Stimulated activated naive CD8-positive, alpha-beta T cell treated with anti-CD3 and anti-CD28 coated beads, Interleukin-15, Interleukin-2, amounts not matched to agents 100 U/mL and 50 U/mL, for 24 hours (primary cell): ENCODE measurements at places on chromosomes 3 and 15.

GRCh38 chr3:125332504-125332903, 42.6 kb downstream of the ZNF148 start:
- no peak for DNase-seq

DNA sequence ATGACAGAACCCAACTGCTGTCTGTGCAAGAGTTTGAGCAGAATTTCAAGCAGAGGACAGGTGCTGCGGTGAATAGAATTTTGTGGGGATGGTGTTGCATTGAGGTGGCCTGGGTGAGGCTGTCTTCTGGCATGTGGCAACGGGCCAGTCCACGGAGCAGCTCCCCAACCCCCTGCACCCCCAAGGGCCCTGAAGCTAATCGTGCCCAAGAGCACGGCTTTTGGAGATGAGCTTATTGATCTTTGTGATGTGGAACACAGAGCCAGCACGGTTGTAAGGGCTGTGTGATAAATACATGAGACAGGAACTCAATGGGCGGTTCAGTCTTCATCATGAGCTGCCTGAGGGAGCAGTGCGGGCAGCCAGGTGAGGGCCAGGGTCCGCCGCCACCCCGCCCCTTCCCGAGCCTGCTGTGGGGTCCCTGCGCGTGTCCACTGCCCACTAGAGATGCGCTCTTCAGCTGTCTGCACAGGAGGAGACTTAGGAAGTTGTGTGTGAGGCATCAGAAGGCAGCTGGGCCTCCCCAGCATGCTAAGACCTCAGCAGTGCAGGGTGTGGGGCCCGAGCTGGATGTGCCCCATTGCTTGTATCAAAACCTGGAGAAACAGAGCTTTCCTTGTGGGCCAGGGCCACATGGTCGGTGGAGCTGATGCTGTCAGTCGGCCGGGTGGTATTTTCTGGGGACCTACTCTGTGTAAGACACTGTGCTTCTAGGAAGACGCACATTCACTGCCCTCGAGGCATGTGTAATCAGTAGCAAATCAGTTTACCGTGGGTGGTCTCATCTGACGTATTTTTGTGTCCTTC, 90.5 kb downstream of the CHRNA7 start:
- DNase-seq = no peak

DNA sequence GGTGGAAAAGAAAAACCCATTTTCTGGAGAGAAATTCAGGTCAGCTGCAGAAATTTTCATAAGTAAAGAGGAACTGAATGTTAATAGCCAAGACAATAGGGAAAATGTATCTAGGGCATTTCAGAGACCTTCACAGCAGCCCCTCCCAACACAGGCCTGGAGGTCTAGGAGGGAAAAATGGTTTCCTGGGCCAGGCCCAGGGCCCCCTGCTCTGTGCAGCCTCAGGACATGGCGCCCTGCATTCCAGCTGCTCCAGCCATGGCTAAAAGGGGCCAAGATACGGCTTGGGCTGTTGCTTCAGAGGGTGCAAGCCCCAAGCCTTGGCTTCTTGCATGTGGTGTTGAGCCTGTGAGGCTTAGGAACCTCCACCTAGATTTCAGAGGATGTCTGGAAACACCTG, 92.2 kb downstream of the C3orf70 start:
- DNase-seq = no peak

DNA sequence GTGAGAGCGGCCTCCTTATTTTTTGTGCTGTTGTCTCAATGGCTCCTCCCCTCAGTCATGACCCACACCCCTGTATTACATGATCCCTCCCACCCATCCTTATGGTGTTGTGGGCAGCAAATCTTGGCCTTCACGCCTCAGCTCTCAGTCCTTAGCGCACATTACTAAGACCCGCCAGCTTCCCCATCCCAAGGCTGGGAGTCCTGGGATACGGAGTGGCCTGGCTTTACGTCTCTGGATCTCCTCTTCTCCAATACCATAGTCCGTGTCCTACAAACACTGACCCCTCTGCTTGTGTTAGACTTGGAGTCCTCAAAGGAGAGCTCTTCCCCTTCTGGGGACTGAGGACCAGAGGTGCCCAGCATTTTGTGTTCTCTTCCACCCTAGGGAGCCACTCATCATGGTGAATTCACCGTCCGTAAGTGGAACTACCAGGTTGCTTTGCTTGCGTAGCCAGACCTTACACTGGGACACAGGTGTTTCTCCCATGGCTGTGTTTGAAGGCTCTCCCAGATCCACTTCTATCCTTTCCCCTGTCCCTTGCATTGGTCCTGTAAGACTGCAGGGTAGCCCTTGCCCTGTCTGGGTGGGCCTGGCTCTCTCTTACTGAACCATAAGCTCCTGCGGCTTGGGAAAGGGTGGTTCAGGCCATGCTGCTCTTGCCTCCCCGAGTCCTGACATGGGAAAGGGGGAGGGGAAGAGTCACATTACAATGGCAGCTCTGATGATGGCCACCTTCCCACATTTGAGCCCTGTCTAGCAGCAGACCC, 13.6 kb downstream of the GRM2 start:
- no peak for DNase-seq

DNA sequence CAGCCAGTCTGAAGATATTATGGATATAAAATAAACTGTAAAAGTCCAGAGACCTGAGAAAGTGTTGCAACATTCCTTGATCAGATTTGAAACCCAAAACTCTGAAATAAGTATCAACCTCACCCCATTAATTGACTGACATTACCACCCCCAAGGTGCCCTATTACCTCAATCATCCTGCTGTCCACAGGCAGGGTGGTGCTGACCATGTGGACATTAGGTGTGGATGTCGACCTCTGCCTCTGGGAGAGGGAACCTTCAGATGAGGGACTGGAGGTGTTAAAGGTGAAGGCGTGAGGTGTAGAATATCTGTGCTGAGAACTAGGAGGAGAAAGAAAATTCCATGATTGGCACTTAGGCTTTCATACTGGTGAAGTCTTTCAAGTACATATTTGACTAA, 47.1 kb downstream of the MKRN2 start:
- DNase-seq = no peak

GRCh38 chr3:107705046-107705445, 182.3 kb downstream of the BBX start:
- no peak for DNase-seq

DNA sequence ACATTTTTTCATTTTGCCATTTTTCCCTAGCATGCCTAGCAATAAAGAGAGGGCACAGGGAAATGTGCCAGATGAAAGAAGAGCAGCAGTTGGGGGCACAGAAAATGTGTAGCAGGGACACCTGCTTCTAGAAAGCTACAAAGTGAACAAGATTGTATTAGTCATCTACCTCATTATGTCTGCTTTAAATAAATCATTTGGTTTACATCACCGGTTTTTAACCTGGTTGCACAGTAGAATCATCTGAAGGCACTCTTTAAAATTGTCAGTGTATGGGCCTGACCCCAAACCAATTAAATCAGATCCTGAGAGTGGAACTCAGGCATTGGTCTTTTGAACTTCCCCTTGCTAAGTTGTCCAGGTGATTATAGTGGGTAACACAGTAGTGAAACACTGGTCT, 73.8 kb downstream of the ZBBX start:
- DNase-seq = no peak

- DNase-seq = peak; percentile 34
These were observed 74.7 kb downstream of the RASA2 start for GRCh38 chr3:141561426-141562034.

DNA sequence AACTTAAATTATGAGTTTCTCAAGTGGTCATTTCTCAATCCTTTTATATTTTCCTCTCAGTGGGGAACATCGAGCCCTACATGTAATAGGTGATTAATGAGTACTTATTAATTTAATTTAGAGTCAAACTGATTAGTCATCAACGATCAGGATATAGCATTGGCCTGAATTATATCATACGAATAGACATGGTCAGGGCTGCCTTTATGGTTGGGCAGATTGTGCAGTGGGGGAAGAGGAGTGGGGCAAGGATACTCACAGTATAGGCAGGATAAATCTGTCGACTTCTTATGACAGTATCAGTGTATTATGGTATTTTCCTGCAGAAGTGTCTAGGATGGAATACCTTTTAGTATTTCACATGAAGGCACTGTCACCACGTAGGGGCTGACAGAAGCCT, 27.0 kb downstream of the C2CD4A start:
- no peak for DNase-seq

DNA sequence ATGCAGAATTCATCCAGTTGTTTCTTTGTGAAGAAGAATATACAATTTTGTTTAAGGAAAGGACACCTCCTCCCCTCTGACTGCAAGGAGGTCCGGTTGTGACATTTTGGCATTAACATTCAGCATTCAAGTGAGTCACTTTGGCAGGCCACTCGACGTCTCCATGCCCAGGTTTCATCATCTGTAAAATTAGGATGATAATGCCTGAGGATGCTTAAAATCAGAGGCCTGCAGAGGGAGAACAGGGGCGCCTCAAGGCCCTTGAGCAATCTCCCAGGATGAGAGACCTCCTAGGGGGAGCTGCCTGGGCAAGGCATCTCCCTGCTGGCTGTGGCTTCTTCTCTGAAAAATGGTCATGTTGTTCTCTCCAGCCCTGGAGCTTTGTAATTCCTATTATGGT, 236.0 kb downstream of the CACNA2D3 start:
- DNase-seq = no peak

- DNase-seq = no peak
These were observed 45.8 kb upstream of the FSIP1 start for GRCh38 chr15:39828374-39828931.

GRCh38 chr15:25830844-25831451, 32.2 kb downstream of the ATP10A start:
- DNase-seq = no peak

- DNase-seq = no peak
These were observed 31.4 kb upstream of the ABHD5 start for GRCh38 chr3:43659250-43659880.

GRCh38 chr3:14792691-14793121, 26.1 kb upstream of the FGD5 start:
- DNase-seq = no peak

- no peak for DNase-seq
These were observed 25.0 kb upstream of the C3orf52 start for GRCh38 chr3:112061152-112061551.

DNA sequence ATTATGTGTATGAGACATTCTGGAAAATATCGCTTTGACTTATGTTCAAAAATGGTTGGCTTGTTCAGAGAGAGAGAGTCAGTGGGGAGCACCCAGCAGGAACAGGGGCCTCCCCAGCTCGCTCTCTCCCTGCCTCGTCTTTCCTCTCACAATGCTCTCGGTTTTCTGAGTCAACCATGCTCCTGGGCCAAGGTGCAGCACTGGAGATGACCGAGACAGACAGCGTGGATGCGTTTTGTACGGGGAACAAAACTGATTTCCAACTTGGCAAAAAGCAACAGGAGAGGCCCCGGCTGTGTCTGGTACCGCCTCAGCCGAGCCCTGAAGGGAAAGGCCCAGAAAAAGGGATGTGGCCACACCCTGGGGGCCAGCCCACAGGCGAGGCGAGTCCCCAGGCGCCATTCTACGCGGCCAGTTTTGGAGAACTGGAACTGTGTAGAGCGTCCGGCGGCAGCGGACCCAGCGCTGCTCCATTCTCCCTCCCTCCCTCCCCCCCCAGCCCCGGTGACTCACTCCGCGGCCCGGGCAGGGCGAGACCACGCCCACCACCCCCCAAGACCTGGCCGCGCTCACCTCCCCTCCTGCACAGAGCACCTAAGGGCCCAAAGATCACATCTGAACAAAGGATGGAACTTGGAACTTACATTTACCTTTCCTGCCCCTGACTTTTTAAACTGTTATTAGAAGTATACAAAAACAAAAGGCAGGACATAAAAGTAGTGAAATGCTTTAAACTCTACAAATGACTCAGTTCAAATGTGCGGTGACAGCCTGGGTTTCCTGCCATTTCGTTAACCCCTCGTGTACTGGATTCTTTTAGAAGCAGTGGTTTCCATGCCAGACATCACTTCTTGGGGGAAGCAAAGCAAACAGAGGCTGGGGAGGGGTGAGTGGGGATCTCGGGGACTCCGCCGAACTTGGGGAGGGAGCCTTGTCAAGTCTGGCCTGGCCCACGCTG, 12.7 kb downstream of the ATP10A start:
- peak; percentile 76 for DNase-seq

DNA sequence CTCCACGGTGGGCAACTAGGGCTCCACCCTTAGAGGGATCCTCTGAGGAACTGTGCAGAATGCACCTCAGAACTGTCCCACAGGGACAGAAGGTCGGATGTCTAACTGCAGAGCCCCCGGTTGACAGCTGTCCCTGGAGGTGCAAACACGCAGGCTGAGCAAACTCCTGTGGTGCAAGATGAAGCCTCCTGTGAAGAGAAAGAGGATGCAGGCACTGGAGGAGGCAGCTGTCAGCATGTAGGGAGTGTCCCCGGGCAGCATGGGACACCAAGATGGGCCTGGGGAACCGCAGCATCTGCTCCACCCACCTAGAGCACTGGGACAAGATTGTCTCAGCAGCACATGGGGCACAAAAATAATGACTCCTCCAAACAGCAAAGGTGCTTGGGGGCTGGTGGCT, 258.9 kb downstream of the ABHD5 start:
- DNase-seq = no peak

- no peak for DNase-seq
These were observed 49.6 kb downstream of the SHQ1 start for GRCh38 chr3:72798552-72799195.

DNA sequence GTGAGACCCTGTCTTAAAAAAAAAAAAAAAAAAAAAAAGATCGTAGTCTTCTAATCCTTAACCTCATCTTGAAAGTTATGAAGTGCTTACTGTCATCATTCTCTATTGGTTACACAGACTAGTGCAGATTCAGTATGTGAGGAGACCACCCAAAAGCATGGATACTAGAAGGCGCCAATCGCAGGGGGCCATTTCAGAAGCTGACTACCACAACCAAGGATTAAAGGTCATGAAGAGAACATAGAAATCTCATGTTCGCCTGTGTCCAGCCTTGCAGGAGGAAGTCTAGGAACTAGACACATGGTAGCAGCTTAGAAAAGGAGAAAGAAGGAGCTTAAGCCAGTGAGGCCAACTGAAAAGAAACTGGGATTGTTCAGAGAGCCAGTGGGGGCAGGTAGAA, 207.8 kb downstream of the THSD4 start:
- DNase-seq = no peak

- DNase-seq = no peak
These were observed 267.7 kb downstream of the PTPRG start for GRCh38 chr3:61828880-61829721.

GRCh38 chr3:101156787-101157345, 163.5 kb downstream of the IMPG2 start:
- DNase-seq = no peak

DNA sequence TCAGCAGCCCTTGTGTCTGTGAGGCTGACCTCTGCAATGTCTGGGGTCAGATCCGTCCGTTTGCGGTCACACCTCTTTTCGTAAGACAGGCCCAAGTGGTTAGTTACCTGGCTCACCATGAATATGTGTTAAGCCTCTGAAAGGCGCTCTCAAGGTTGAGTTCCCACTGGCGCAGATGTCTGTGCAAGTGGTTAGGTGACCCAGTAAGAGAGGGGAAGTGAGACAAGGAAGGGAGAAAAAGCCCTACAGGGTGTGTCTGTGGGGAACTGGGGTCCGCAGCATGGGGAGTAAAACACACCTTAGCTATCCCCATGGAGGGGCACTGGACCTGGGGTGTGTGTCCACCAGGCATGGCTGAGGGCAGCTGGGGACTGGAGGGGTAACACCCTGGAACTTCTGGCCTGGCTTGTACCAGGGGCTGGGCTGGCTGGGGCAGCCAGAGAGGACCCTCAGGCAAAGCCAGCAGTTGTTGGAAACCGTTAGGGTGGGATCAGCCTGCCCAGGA, 391.6 kb upstream of the PROK2 start:
- DNase-seq = no peak

- no peak for DNase-seq
These were observed 29.8 kb downstream of the FBXL22 start for GRCh38 chr15:63626955-63627354.

- no peak for DNase-seq
These were observed 167.5 kb downstream of the GOLGA6L4 start for GRCh38 chr15:84402856-84403608.
